ENCODE measurements at places on chromosomes 16 and 17.

- no peak for DNase-seq
Observed at GRCh38 chr16:4306470-4307214, 9.2 kb upstream of the GLIS2 start.

GRCh38 chr17:29383686-29384085 is 6.5 kb upstream of the TAOK1 start:
- DNase-seq: no peak

DNA sequence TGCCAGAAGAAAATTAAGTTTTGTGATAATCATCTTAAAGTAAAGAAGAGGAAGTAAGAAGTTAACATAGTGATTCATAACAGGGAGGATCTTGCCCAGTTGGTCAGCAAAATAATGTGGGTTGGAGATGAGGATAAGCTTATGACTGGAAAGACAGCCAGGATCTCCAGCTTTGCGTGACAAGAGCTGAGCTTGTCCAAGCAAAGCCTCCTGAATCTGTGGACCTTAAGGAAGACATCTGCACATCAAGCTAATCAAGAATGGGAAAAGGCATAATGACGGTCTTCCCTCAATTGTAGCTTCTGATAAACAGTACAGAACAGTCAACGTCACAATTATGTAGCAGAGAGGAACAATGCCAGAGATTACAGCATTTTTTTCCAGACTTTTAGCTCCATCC is 744.7 kb upstream of the GOT2 start:
- DNase-seq: no peak

GRCh38 chr16:83271970-83272575 is 535.7 kb upstream of the HSBP1 start:
- DNase-seq: no peak
